Karpas-422 (cell line): ENCODE measurements at places on chromosomes 5 and 9.

DNA sequence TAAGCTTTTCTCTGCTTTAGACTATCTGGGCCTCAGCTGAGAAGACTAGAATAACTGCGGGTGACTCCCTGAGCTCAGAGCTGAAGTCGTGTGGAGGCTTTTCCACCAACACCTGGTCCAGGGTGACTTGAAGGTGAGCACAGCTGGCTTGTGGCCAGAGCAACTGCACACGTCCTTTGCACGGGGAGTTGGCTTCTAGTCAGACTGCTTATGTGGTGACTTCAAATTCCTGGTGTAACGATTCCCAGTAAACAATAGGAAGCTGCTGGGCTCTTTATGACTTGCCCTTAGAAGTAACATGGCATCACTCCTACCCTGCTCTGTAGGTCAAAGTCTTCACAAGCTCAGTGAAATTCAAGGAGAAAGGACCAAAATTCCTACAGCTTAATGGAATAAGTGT lies 800.6 kb upstream of the CDH6 start:
- no peak for DNase-seq

- DNase-seq, result no peak
Measured at GRCh38 chr9:137009938-137010732, 13.8 kb upstream of the CLIC3 start.

GRCh38 chr5:1442222-1443145 lies 2.8 kb downstream of the SLC6A3 start:
- no peak for DNase-seq

GRCh38 chr5:167688341-167689130 lies 602.9 kb upstream of the WWC1 start:
- no peak for DNase-seq

- DNase-seq, result no peak
Measured at GRCh38 chr5:31827867-31828266, 188.9 kb downstream of the PDZD2 start.

DNA sequence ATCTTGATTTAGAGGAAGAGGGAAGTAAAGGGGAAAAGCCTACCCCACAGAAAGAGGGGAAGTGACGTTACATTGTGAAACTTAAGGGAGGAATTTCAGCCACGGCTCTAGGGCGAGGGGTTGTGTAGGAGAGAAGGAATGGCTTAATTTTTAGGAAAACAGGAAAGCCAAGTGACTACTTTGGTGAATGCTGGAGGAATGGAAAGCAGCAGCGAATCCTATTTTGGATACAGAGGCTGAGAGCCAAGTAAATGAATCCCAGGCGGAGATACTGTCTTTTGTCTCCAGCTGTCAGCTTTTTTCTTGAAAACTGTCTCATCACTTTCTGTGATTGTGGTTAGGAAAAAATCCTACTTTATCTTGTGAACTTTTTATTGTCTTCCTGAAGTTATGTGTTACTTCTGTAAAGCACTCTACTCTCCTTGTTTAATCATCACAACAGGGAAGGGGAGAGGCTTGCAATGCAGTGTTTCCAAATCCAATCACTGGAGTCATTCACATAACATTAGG lies 188.4 kb downstream of the TSSK1B start:
- DNase-seq, result no peak
